ENCODE measurements at places on chromosomes 3 and 15.

DNA sequence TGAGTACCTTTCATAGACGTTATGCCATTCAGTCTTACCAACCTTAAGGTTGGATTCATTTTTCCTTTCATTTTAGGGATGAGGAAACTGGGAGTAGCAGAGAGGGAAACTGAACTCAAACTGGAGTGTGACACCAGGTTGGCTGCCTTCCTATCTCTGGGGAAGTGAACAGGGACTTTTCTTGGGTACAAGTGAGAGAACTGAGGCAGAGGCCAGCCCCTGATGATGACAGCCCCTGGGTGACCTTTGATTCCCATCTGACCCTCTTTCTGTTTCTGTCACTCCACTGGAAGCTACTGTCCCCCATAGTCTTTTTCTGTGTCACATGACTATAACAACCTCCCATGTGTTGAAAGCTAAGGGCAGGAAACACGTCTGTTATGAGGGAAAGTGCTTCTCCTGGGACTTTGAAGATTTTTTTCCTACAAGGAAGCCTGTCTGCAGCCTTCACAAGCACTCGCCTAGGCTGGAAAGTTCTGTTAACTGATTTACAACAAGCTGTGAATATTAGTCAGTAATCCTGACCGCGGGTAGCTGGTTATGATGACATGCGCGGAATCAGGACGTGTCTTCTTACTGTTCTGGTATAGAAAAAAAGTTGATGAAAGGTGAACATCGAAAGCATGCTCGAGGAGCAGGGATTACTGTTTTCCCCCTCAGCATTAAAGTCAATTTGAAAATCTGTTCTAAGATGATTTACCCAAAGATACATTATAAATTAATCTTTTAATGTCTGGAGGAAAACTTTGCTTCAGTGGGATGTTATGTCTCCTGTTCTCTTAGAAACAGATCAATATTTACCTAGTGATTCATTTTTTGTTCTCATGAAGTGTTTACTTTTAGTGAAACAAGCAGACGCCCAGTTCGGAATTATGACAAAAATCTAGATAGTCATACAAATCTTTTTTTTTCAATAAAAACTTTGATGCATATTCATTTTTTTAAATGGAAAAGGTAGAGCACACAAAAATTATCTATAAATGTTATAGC is 31.5 kb downstream of the ABHD2 start:
- DNase-seq = no peak

- no peak for DNase-seq
These were observed 596.2 kb upstream of the TBL1XR1 start for GRCh38 chr3:177793451-177793850.

- DNase-seq = no peak
These were observed 147.0 kb downstream of the PDE8A start for GRCh38 chr15:85128621-85129020.

GRCh38 chr15:93954985-93955571 is 276.3 kb upstream of the MCTP2 start:
- no peak for DNase-seq

GRCh38 chr15:61032600-61033286 is 196.4 kb downstream of the RORA start:
- DNase-seq = no peak

GRCh38 chr3:178231645-178232044 is 304.6 kb upstream of the KCNMB2 start:
- no peak for DNase-seq

DNA sequence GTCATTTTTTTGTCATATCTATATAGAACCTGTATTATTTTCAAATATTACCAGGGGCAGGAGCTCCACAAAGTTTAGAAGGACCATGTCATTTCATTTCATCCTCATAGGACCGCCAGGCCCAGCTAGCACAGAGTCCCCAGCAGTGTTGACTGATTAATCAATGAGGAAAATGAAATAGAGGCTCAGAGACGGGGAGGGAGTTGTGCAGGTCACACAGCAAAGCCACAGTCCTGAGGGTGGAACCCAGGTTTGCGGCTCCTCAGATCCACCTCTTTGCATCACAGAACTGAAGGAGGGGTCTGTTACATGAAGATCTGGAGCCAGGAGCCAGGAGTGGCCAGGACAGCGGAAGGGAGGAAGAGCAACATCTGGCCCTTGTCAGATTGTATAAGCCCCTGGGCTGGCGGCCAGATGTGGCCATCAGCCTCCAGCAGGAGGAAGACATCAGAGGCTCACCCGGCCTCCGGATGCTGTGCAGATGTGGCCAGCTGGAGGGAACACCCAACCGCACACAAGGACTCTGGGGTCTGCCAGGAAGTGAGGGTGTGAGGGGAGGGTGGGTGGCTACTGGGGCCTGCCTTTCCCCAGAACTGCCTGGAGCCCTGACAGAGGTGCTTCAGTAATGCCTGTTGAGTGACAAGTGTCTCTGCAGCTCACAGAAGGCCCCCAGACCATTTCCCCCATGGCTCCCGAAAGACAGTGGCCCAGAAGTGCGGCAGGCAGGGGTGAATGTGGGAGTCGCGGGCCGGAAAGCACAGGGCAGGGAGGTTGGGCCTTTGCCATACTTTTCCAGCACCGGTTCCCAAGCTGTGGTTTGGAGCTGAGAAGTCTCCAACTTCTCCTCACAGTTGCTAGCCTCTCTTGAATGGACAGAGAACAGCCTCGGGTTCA is 21.3 kb downstream of the EFCC1 start:
- no peak for DNase-seq

DNA sequence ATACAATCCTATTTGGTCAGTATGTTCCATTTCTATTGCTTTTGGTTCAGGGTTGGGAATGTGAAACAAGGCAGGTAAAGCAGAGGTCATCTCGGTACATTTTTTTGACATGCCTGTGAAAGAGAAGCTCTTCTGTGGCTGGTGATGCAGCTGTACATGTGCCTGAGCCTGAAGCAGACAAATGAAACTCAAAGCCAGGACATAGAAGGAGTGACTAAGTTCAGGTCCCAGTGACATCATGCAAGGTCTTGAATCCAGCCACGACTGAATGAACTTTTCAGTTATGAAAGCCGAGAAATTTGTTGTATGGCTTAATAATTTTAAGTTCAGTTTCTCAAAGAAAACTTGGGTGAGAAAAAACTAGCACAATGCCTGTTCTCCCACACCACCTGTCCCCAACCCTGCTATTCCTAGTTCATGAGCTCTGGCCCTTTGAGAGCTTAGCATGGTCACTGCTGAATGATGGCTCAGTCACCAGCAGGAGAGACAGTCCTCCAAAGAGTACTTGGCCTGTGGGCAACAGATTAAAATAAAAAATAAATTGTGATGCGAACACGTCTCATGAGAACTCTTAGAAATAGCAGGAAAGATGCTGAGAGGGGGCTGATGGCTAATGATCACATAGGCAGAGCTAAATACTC is 600.2 kb upstream of the GRM7 start:
- DNase-seq = no peak

DNA sequence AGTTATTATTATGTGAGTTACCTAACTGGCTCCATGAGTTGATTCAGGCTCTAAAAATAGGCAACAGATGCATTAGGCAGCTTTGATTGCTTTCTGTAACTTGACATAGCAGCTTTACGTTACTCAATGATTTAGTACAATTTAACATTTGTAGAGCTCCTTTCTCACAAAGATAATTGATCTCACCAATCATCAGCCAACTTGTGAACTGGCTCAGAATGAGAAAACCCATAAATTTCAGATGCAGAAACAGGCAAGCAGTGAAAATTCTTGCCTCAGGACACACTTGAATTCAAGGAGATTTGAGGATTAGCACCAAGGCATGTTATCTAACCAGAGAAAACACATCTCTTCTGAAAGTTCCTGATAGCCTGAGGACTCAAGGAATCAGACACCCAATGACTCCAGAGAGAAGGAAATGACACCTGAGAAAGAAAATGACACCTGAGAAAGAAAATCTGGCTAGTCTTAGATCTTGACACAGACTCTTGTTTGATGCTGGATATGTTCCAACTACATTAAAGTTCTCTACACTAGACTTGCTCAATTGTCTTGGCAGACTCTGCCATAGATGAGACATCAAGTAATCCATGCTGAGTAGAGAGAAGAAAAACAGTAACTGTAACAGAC is 315.1 kb upstream of the CBLB start:
- no peak for DNase-seq

DNA sequence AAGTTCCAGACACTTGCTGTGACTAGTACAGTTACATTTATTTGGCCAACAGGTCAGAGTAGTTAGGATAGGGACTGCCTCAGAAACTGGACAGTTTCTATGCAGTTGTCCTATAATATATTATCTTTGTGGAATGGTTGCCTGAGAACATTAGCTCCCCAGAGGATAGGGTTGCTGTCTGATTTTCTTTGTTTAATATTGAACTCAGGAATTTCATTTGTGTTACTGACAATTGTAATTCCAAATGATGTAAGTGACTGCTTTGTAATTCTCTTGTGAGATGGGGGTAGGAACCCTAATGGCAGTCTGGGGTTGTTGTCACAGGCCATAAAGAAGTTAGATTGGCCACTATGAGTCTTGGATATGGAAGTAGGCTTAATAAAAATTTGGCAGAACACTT is 2.2 kb downstream of the NXPE3 start:
- no peak for DNase-seq

GRCh38 chr3:59644479-59645402 is 594.9 kb upstream of the CFAP20DC start:
- no peak for DNase-seq

GRCh38 chr3:55888282-55888885 is 401.3 kb upstream of the WNT5A start:
- no peak for DNase-seq
